Activated CD8-positive, alpha-beta memory T cell treated with anti-CD3 and anti-CD28 coated beads for 36 hours (primary cell): ENCODE measurements at places on chromosomes 5 and 9. TPM values are rescaled to one million over a fixed set of nuclear protein-coding genes. Genes with fewer than 3 reads are reported as not detected.

Gene FSTL4
- 0.30 TPM for total RNA-seq

Gene FRMPD1
- total RNA-seq: not detected

Gene CLIC3
- not detected for total RNA-seq

Gene HSD17B4
- total RNA-seq: 87.8 TPM

Gene AGPAT2
- 18.5 TPM for total RNA-seq

Gene LCN9
- not detected for total RNA-seq

Gene NPDC1
- 31.4 TPM for total RNA-seq

Gene NKD2
- total RNA-seq: 0.59 TPM

Gene RGS3
- 122 TPM for total RNA-seq

Gene PAPPA
- total RNA-seq: not detected

Gene FOXD4L3
- total RNA-seq: 0.10 TPM

Gene CMYA5
- total RNA-seq: 0.19 TPM

Gene CCNB1
- total RNA-seq: 159 TPM

Gene TRPM6
- not detected for total RNA-seq

Gene SPINK7
- total RNA-seq: not detected

Gene SV2C
- total RNA-seq: not detected

Gene IFNB1
- not detected for total RNA-seq

Gene MED7
- 12.6 TPM for total RNA-seq

Gene SH2D3C
- total RNA-seq: 18.3 TPM

Gene C5orf58
- not detected for total RNA-seq

Gene SOHLH1
- not detected for total RNA-seq

Gene ARL14EPL
- not detected for total RNA-seq

Gene GHR
- total RNA-seq: not detected

Gene EIF4EBP3
- total RNA-seq: 14.1 TPM

Gene NR6A1
- 2.1 TPM for total RNA-seq

Gene SNCAIP
- total RNA-seq: not detected

Gene LIFR
- total RNA-seq: not detected

Gene ACTBL2
- not detected for total RNA-seq

Gene NEK6
- total RNA-seq: 26.5 TPM

Gene WNT8A
- not detected for total RNA-seq

Gene BTNL8
- total RNA-seq: not detected

Gene OR13F1
- total RNA-seq: not detected

Gene MOB3B
- 0.44 TPM for total RNA-seq

Gene ZNF462
- 0.06 TPM for total RNA-seq
